ENCODE measurements at places on chromosomes 2 and 18. TPM values are rescaled to one million over a fixed set of nuclear protein-coding genes. Genes with fewer than 3 reads are reported as not detected.

The CPLX4 gene
- total RNA-seq, result not detected

The CNTNAP5 gene
- total RNA-seq, result not detected

The CCDC102B gene
- 1.1 TPM for total RNA-seq

The RMND5A gene
- 44.5 TPM for total RNA-seq

The CSRNP3 gene
- not detected for total RNA-seq

The ALPG gene
- not detected for total RNA-seq

The KATNAL2 gene
- total RNA-seq, result 0.27 TPM

The GNLY gene
- 141 TPM for total RNA-seq

GRCh38 chr2:219728991-219729487 lies 101.6 kb downstream of the SLC4A3 start:
- no peak overlapping the region for H3K4me3 ChIP-seq
- H3K27me3 ChIP-seq, result peaks cover 13% of the 10 kb centered on the region
- H3K36me3 ChIP-seq, result no peaks in the 10 kb centered on the region
- no peak for DNase-seq

DNA sequence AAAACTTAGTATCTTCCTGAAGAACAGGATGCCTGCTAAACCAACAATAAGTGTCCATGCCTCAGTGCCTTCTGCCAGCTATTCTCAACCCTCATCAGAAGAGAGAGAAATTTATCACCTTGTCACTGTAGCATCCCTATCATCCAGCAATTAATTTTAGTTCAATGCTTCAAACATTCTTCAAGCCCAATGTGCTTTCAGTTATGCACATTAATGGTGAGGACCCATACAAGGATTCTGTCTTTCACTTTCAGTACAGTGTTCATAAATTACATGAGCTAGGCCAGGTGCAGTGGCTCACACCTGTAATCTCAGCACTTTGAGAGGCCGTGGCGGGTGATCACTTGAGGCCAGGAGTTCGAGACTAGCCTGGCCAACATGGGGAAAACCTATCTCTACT lies 47.0 kb upstream of the MSH6 start:
- H3K27ac ChIP-seq, result no peak overlapping the region
- H3K4me1 ChIP-seq, result no peaks in the 10 kb centered on the region
- H3K4me3 ChIP-seq, result no peak overlapping the region
- H3K36me3 ChIP-seq, result no peaks in the 10 kb centered on the region
- peaks cover 2% of the 10 kb centered on the region for H3K27me3 ChIP-seq

DNA sequence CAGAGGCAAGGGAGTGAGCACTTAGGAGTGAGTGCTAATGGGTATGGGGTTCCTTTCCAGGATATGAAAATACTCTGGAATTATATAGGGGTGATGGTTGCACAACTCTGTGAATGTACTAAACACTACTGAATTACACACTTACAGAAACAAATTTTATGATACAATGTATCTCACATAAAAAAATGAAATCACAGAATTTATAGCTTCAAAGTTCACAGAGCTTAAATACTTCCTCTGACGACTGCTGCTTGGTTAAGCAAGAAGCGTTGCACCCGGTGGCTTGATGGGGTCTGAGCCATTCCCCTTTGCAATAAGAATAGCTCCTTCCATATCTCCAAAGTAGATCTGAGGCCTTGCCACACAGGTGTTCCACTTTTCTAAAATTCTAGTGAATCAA lies 835.1 kb downstream of the TSN start:
- no peak overlapping the region for H3K27ac ChIP-seq
- H3K36me3 ChIP-seq, result no peaks in the 10 kb centered on the region
- no peak overlapping the region for H3K4me3 ChIP-seq

GRCh38 chr2:229775614-229776313 lies 61.4 kb upstream of the DNER start:
- DNase-seq, result no peak
- peaks cover 45% of the 10 kb centered on the region for H3K36me3 ChIP-seq
- peaks cover 15% of the 10 kb centered on the region for H3K4me1 ChIP-seq
- H3K4me3 ChIP-seq, result no peak overlapping the region

GRCh38 chr2:238428866-238429265 lies 2.1 kb downstream of the ASB1 start:
- DNase-seq, result no peak
- H3K4me1 ChIP-seq, result peaks cover 28% of the 10 kb centered on the region
- peaks cover 30% of the 10 kb centered on the region for H3K36me3 ChIP-seq
- peak overlapping the region; percentile 34 for H3K27ac ChIP-seq
- peak overlapping the region; percentile 47 for H3K4me3 ChIP-seq
- no peaks in the 10 kb centered on the region for H3K27me3 ChIP-seq

DNA sequence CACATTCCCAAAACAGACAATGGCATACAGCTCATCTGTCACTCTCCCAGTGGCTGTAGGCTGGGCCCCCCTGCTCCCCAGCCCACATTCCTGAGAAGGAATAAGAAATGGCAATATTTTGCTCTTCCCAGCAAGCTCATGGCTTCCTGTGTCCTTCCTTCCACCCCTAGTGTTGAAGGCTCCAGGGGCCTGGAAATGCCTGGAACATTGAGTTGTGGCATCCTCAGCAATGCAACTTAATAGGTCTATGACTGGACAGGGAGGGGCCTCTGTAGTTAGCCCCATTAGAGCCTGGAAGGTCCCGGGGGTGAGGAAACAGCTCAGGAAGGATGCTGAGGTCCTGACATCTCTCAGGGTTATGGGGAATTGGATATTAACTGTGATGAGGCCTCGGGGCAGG lies 3.3 kb downstream of the KIF3C start:
- H3K27me3 ChIP-seq, result no peaks in the 10 kb centered on the region
- H3K36me3 ChIP-seq, result no peaks in the 10 kb centered on the region
- no peak overlapping the region for H3K4me3 ChIP-seq
- DNase-seq, result no peak
- peaks cover 17% of the 10 kb centered on the region for H3K4me1 ChIP-seq
- H3K27ac ChIP-seq, result no peak overlapping the region

- DNase-seq, result no peak
- no peak overlapping the region for H3K4me3 ChIP-seq
- no peak overlapping the region for H3K27ac ChIP-seq
- peaks cover 11% of the 10 kb centered on the region for H3K27me3 ChIP-seq
- no peaks in the 10 kb centered on the region for H3K36me3 ChIP-seq
These were observed 75.5 kb downstream of the SLC4A3 start for GRCh38 chr2:219702796-219703545.

DNA sequence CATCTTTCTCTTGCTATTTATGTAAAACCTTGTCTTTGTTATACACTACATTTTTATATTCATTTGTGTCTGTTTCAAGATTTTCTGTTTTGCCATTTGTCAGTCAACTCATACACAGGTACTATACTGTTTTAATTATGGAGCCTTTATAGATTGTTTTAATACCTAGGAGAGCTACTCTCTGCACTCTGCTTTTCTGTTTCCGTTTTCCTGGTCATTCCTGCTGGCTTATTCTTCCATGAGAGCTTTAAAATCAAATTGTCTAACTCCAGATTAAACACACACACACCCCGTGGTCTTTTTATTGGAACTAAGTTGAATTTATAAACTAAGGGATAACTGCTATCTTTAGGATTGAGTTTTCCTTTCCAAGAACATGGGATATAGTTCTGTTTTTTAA lies 161.2 kb downstream of the RTN4 start:
- peaks cover 3% of the 10 kb centered on the region for H3K27me3 ChIP-seq
- no peak for DNase-seq
- no peak overlapping the region for H3K27ac ChIP-seq
- H3K4me1 ChIP-seq, result no peaks in the 10 kb centered on the region
- no peaks in the 10 kb centered on the region for H3K36me3 ChIP-seq

DNA sequence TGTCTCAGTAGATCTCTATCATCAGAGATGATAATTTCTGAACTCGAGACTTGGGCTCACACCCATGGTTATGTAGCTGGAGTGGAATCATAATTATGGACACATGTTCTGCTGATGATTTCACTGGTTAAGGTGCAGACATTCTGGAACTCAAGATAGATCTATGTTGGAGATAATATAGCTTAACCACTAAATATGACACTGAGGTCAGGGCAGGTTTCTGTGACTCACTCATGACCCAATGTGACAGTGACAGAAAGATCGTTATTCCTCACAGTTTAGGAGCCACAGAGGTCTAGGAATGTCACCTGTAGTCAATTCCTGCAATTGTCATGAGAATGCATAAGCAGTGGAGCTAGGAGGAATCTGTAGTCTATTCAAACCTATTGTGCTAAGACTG lies 828.6 kb downstream of the TRIB2 start:
- DNase-seq, result no peak
- H3K4me1 ChIP-seq, result no peaks in the 10 kb centered on the region
- no peak overlapping the region for H3K4me3 ChIP-seq

GRCh38 chr18:47512726-47513435 lies 261.4 kb upstream of the SKOR2 start:
- H3K4me3 ChIP-seq, result no peak overlapping the region
- H3K4me1 ChIP-seq, result no peaks in the 10 kb centered on the region
- H3K36me3 ChIP-seq, result no peaks in the 10 kb centered on the region
- no peak overlapping the region for H3K27ac ChIP-seq

GRCh38 chr18:74507097-74507881 lies 11.1 kb downstream of the CNDP2 start:
- H3K27me3 ChIP-seq, result no peaks in the 10 kb centered on the region
- H3K4me1 ChIP-seq, result peaks cover 23% of the 10 kb centered on the region
- H3K4me3 ChIP-seq, result no peak overlapping the region

DNA sequence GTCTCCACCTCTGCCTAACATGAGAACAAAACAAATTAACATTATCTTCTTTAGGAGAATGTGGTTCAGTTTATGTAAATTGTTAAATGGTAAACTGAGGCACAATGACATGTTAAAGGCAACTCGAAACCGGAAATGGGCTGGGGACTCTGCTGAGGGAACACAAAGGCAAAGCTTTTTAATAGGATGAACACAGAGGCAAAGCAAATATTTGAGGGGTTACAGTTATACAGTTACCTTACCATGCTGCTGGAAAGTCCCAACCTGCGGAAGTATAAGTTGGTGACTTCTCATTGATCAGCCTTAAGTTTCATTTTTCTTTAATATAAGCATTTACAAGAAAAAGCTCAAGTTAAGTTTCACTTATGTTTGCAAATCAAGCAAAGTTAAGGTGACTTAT lies 195.0 kb downstream of the DLGAP1 start:
- no peaks in the 10 kb centered on the region for H3K27me3 ChIP-seq
- no peak overlapping the region for H3K27ac ChIP-seq
- no peak for DNase-seq
- H3K36me3 ChIP-seq, result no peaks in the 10 kb centered on the region

DNA sequence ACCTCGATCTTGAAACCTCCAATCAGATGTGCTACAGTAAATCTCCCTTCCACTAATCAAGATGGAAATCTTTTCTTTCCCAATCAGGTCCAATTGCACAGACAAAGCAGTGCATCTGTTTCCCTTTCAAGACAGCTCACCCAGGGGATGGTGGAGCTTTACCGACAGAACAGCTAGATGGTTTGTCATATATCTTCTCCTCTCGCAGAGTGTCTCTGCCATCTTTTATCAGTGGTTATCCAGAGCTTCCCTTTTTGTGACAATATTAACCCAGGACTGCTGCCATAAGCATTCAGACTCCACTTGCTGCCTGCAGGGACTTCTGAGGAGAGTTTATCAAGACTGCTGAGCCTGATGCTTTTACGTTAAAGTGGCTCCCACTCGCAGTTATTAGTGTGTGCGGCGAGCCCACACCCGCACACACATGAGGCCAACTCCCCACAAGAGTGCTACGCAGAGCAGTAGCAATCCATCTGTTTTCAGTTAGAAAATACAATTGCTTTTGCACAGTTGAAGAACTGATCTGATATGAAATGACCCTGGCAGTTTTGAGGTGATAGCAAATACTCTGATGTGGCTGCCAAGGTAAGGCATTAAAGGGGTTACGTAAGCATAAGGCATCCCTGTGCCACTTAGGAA lies 398.9 kb downstream of the NCKAP5 start:
- H3K4me3 ChIP-seq, result no peak overlapping the region
- H3K4me1 ChIP-seq, result no peaks in the 10 kb centered on the region
- no peak overlapping the region for H3K27ac ChIP-seq
- no peaks in the 10 kb centered on the region for H3K36me3 ChIP-seq
- H3K27me3 ChIP-seq, result no peaks in the 10 kb centered on the region

GRCh38 chr18:61988100-61988499 lies 95.3 kb upstream of the RNF152 start:
- peaks cover 2% of the 10 kb centered on the region for H3K27me3 ChIP-seq
- no peak for DNase-seq
- no peak overlapping the region for H3K4me3 ChIP-seq
- peaks cover 8% of the 10 kb centered on the region for H3K4me1 ChIP-seq

GRCh38 chr18:79924814-79925731 lies 26.4 kb downstream of the SLC66A2 start:
- DNase-seq, result no peak
- no peaks in the 10 kb centered on the region for H3K4me1 ChIP-seq
- H3K27me3 ChIP-seq, result no peaks in the 10 kb centered on the region
- peaks cover 29% of the 10 kb centered on the region for H3K36me3 ChIP-seq

DNA sequence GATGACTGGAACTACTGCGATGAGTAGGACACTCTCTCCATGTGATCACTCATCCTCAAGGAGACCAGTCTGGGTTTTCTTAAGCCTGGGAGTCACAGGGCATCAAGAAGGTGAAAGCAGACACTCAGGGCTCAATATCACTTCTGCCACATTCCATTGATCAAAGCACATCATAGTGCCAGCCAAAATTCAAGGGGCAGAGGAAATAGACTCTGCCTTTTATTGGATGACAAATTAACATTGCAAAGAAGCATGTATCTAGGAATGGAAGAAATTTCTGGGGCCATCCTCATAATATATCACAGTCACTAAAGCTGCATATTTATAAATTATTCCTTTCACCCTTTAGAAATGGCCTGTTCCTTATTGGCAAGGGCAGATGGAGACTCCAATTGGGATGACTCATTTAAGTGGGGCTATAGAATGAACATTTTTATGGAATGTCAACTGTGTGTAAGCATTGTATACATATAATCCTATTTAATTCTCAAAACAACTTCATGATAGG lies 114.8 kb upstream of the CDC42EP3 start:
- no peak for DNase-seq
- H3K27me3 ChIP-seq, result peaks cover 2% of the 10 kb centered on the region
- H3K27ac ChIP-seq, result no peak overlapping the region
- no peaks in the 10 kb centered on the region for H3K4me1 ChIP-seq
- no peaks in the 10 kb centered on the region for H3K36me3 ChIP-seq

- H3K27me3 ChIP-seq, result no peaks in the 10 kb centered on the region
- peaks cover 55% of the 10 kb centered on the region for H3K4me1 ChIP-seq
- H3K27ac ChIP-seq, result no peak overlapping the region
- no peak for DNase-seq
These were observed 26.5 kb upstream of the EML4 start for GRCh38 chr2:42142547-42143184.

GRCh38 chr2:223563462-223563861 lies 38.7 kb downstream of the SCG2 start:
- no peak overlapping the region for H3K27ac ChIP-seq
- H3K36me3 ChIP-seq, result no peaks in the 10 kb centered on the region
- H3K27me3 ChIP-seq, result peaks cover 1% of the 10 kb centered on the region
- DNase-seq, result no peak
- no peak overlapping the region for H3K4me3 ChIP-seq

- peaks cover 4% of the 10 kb centered on the region for H3K36me3 ChIP-seq
- peaks cover 19% of the 10 kb centered on the region for H3K4me1 ChIP-seq
- H3K27ac ChIP-seq, result peak within 1 kb of the TSS; percentile 44
- peaks cover 59% of the 10 kb centered on the region for H3K27me3 ChIP-seq
- DNase-seq, result no peak
These were observed at the start of gene SATB2 for GRCh38 chr2:199457147-199458008. Gene SATB2, minus strand, starts transcription at chr2:199457939. Its CDS starts 1,902 bp downstream, at chr2:199456037.

Measured in activated T-helper 1 cell treated with anti-CD3 and anti-CD28 coated beads, Interleukin-12 subunit alpha, Interleukin-12 subunit beta, Interleukin-2, Interleukin-4 antibody, amounts not matched to agents 30 ng/mL and 10 ng/mL and 1 ng/mL, durations not matched to agents 14 hours and 24 hours and 36 hours (primary cell).